ENCODE measurements at places on chromosomes 16 and 17.

DNA sequence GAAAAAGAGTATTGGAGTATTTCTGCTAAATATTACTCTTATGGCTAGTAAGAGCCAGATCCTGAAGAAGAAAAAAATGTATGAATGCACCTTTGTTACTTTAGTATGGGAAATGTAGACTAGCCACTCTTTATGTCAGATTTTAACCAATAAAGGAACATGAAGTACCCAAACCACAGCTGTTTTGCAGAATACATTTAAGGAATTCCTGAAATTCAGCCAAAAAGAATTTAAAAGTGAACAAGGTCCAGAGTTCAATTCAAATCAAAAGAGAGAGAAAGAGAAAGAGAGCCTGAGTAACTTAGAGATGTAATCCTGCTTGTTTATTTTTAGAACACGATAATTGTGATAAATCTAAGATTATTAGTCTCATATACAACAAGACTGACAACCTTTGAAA, 1.2 kb downstream of the KCNJ16 start:
- no peak for DNase-seq

DNA sequence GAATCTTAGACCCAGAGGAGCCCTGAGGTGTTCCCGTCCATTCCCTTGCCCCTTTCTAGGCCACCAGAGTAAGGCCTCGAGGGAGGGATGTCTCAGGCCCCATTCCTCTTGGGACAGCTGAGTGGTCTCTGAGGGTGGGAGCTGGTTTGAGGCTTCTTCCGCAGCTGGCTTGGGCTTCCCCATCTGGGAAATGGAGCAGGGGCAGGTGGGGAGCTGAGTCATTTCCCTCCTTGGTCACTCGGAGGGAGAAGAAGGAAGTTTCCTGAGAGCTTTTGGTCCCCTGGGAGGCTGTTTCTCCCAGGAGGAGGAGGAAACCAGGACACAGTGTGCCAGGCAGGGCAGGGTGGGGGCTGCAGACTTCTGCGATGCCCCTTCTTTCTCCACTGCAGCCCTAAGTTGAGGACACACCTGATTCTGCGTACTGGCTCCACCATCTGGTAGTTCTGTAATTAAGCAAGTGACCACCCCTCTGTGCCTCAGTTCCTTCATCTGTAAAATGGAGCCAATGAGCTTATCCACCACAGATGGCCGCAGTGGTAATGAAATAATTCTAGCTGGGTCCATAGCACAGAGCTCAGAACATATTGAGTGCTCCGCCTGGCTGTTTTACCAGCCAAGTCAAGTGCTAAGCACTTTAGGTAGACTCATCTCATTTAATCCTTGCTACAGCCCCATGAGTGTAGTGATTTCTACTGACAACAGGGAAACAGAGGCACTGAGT, 1.6 kb upstream of the KCNJ12 start:
- DNase-seq, result no peak

DNA sequence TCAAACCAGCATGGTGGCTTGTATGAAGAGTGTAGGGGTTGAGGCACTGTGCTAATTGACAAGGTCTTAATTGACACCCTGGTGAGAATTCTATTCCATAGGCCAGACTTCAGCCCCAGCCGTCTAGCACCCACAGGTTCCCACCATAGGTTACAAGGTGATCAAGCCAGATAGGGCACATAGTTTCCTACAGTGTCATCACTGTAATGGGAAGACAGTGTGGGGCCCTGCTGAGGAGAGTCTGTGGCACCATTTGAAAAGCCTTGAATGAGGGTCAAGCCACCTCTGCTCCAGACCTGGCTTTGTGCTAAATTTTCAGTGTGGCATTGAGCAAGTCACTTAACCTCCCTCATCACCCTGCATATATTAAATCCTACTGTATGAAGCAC, 36.2 kb downstream of the YPEL2 start:
- DNase-seq, result no peak

DNA sequence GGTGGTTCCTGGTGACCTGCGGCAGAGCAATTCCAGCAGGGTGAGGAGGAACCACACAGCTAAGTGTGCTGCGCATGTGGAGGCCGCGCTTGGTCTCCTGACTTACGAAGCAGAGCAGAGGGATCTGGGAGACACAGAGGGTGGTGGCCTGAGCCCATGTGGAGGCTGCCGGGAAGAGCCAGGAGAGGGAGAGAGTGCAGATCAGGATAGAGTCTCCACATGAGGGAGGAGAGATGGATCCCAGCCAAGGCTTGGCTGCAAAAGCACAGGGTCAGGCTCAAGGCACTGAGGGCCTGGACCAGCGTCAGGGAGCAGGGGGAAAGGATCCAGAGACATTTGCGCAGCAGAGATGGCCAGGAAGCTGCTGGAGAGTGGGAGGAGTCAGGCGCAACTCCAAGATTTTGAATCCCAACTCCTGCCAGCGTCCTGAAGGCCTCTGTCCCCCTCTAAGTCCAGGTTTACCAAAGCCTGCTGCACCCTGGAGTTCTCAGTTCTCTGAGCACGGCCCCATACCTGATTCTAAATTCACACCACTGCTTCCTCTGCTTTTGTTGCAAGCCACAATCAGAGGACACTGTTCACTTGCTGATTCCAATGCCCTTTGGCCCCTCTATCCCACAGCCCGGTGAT, 11.3 kb upstream of the MLLT6 start:
- DNase-seq, result no peak

DNA sequence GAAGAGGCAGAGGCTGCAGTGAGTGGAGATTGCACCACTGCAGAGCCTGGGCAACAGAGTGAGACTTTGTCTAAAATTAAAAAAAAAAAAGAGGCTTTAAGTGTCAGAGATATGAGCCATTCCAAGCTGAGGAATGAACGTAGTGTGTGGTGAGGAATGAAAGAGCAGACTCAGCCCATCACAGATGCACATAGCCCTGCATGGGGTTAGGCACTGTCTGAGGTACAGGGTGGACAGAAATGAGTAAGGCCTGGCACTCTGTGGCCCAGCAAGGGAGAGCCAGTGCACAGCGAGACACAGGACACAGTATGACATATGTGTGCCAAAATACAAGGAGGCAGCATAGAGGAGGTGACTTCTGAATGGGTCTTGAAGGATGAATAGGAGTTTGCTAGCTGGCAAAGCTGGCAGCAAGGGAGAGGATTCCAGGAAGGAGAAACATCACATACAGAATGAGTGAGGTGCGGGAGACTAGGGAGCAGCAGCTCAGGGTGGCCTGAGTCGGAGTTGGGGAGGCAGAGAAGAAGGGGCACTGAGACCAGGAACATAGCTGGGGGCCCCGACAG, 8.7 kb upstream of the ZNF469 start:
- no peak for DNase-seq

GRCh38 chr16:9610727-9611126, 519.3 kb downstream of the HAPSTR1 start:
- DNase-seq, result no peak

- no peak for DNase-seq
These were observed 58.7 kb downstream of the COG7 start for GRCh38 chr16:23394141-23394831.

DNA sequence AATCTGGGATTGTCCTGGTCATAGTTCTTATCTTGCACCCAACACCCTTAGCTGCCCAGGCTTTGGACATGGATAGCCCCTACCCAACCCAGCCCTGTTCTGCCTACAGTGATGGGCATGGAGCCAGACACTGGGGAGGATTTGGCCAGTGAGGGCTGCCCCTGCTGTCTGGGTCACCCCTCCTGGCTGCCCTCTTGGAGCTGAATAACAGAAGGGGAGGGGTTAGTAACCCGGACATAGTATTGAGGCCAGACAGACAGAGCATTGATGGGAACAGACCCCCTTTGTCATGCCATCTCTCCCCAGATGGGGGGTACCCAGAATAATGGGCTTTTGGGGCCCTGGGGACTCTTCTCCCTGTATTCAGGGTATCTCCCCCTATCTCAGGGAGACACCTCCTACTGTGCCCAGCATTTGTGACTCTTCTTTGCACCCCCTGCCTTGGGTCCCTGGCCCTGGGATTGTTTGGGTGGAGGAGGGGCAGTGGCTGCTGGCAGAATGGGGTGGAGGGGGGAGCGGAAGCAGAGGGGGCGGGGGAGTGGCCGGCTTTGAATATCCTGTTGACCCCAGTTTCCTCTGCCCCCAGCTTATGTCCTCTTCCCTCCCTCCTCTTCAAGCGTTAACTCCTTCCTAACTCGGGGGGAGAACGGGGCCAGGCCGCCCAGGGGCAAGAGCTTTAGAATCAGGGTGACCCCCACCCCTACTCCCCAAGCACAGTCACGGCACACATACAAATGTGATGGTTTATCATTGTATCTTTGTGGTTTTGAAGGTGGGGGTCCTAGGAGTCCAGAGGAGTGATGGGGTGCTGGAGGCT, 17.0 kb downstream of the GJD3 start:
- DNase-seq, result peak; percentile 17

- DNase-seq, result no peak
These were observed 8.3 kb upstream of the SPPL2C start for GRCh38 chr17:45836047-45837044.

DNA sequence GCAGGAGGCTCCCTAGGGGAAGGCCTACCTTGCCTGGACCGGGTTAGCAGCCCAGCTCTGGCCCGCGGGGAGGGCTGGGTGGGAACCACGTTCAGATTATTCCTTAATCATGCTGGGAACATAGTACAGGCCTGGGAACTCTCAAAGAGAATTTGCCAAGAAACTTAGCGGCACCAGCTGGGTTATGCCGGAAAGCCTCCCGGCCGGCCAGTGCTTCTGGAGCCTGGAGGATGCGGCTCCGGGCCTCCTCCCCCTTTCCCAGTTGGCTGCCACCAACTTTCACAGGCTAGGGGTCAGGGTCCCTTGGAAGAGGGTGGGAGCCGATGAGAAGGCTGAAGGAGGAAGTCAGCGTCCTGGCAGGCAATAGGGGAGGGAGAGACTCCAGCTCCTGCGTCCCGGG, 10.8 kb downstream of the NGFR start:
- no peak for DNase-seq

DNA sequence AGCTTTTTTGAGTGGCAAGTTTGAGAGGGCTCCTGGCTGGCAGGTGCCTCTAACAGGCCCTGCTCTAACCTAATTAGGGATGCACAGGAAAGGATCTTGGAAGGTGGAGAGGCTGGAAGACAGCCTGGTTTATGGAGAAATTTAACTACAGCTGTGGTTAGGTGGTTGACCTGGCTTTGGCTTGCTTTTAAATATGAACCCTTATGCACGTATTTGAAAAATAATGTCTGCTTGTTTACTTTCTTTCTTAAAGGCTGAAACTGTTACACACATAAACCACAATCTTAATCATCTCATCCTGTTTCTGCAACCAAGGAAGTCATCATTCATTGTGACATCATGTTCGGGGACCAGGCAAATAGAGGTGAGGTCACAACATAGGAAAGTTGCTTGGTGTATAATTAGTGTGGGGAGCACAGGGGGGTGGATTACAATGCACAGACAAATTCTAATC, 23.1 kb upstream of the DHRS13 start:
- DNase-seq, result peak; percentile 89

GRCh38 chr17:78127888-78128550, 536 bp downstream of the TMC6 start:
- DNase-seq, result peak; percentile 18

GRCh38 chr16:66058172-66058691, 308.3 kb upstream of the CDH5 start:
- DNase-seq, result no peak

DNA sequence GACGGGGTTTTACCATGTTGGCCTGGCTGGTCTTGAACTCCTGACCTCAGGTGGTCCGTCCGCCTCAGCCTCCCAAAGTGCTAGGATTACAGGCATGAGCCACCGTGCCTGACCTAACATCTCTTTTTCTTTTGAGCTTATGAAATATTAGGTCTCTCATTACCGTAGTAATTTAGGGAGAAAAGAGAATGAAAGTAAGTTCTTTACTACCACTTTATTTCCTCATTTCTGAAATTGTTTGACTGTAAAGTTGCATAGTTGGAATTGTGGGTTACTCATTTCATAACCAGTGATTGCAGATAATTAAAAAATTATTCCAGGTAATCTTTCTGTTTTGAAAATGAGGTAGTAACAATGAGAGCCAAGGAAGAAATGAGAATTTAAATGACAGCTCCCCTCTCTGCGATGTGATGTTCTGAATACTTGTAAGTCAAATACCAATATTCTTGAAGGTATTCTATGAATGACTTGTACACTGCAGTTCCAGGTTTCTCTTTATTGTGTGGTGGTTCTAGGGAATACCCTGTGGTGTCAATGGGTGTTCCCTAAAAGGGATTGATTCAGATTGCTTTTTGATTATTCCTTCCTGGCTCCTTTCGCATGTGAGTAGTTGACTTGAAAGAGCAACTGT, 28.3 kb downstream of the MAP2K4 start:
- no peak for DNase-seq

GRCh38 chr17:17051380-17051779, 9.1 kb downstream of the MPRIP start:
- no peak for DNase-seq

DNA sequence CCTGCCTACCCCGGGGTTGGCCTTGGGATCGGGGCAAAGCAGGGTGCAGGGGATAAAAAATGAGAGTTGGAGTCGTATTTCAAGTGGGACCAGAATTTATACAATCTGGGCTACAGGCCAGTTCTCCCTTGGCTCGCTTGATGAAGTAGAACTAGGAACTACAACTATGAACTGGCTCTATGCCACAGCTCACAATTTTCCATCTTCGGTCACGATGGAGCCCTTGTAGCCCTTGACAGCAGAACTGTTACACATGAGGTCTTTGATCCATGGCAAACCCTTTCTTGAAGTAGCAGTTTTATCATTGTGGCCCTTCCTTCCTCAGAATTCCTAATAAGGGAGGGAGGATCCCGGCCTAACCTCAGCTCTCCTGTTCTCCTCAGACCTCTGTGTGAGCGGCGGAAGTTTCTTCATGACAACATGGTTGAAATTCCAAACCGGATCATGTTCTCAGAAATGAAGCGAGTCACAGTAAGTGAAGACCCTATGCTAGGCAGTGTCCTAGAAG, 17.1 kb downstream of the LIG3 start:
- DNase-seq, result no peak

GRCh38 chr16:87125206-87126155, 191.7 kb downstream of the C16orf95 start:
- no peak for DNase-seq

- DNase-seq, result no peak
These were observed 181.1 kb downstream of the UTP18 start for GRCh38 chr17:51441431-51441830.

GRCh38 chr16:31537362-31538242, 9.9 kb downstream of the AHSP start:
- no peak for DNase-seq

DNA sequence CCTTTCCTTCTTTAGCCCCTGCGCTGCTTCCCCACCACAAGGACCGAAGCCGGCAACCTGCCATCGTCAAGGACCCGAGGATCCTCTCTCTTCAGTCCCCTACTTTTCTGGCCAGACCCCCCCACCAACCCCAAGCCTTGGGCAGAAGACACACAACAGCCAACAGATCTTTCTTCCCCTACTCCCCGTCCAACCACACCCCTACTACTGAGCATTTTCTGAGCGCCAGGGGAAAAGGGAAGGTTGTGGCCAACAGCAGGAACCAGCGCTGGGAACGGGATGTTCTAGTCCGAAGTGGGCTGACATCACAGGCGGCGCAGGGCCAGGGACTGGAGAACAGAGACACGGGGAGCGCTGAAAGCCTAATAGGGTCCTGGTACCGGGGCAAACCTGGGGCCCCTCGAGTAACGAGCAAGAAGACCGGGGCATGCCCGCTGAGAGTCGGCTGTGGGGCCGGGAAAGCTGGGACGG, 528 bp downstream of the PER1 start:
- DNase-seq, result peak; percentile 53

Data from CD4-positive, alpha-beta T cell treated with Interleukin-12 subunit alpha and Interleukin-12 subunit beta, for 1 hour (primary cell).